ENCODE measurements at places on chromosomes 12 and 14.

- no peak for DNase-seq
Observed at GRCh38 chr14:106605548-106606448, 1079.4 kb downstream of the TMEM121 start.

DNA sequence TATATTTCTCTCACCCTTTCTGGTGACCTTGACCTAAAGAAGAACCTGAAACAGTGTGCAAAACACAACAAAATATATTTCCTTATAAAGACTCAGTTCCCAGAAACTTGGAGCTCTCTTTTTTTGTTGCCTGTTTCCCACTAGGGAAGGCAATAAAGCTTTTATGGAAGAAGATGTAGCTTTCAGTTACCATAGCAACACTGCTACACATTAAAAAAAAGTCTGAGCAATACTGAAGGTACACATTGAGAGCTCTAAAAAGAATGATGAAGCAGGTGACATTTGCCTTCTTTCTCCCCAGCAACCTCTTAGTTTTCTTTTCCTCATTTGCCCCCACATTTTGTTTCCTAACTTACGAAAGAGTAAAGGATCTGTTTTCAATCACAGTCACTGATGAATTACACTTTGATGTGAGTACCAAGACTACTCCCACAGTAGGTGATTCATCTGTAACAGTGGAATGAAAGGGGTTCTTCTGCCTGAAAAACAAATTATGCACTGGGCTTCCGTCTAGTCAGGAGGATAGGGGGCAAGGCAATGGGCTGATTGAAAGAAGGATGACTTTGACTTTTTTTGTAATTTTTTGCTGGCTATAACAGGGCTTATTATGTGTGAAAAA is 1.1 kb upstream of the CATSPERB start:
- no peak for DNase-seq

- DNase-seq = no peak
Observed at GRCh38 chr12:41919048-41919447, 225.6 kb downstream of the GXYLT1 start.

GRCh38 chr12:105748806-105749600 is 389.8 kb downstream of the NUAK1 start:
- DNase-seq = no peak

DNA sequence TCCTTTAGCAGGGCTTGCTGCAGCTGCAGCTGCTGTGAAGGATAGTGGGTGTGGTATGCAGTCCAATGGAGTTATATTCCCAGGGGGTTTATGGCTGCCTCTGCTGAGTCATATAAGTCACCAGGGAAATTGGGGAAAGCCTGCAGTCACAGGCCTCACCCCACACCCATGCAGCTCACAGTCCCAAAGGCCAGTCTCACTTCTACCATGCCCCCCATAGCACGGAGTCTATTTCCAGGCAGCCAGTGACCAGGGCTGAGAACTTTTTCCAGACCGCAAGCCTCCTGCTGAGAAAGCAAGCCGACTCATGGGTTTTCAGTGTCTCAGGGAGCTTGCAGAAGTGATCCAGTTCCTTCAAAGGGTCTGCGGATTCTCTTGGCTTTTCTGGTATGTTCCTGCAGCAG is 322.4 kb upstream of the CLEC14A start:
- DNase-seq = no peak

DNA sequence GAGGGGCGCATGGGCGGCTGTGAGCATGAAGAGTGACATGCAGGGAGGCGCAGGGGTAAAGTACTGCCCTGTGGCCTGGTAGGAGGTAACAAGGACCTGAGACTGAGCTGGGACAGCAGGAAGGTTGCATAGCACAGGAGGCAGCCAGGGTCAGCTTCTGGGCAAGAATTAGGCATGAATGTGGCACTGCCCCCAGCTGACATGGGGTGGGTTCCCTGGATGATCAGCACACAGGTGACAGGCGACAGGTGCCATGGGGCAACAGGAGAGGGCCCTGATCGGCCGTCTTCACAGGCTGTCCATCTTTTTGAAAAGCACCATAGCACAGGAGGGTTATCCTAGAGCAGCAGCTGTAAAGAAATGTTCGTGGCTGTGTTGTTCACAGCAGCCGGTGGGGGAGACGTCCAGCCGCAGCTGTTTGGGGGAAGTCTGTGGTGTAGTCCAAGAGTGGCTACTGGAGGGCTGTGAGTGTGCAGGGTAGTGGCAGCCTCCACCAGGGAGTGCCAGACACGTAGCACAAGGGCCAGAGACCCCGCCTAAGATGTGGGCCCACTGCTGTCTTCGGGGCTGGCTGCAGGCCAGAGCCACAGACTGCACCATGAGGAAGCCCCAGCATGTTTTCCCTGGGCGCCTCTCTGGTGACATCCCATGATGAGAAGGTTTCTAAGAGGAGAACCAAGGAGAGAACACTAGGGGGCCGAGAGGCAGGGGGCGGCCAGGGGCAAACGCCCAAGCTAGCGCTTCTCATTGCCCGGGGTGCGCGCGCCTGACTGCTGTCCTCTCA is 8.4 kb downstream of the CLBA1 start:
- DNase-seq = no peak

DNA sequence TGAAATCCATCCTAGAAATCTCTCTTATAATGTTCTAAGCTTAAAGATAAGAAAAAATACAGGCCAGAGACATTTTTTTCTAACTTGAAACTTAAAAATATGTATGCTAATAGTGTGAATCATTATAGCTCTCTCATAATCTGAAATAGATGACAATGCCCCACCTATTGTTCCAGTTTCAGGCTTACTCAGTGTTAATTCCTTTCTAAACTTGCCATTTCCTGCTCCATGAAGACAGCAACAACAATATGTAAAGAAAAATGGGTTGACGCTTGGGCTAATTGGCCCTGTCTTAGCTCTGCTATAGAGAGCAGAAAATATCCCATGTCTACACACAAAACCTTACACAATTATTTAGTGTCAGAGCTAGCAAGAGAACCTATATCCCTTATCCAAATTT is 37.1 kb downstream of the LMO3 start:
- DNase-seq = no peak

Measured in NCI-H1092 treated with DMSO at 0.1 percent for 48 hours (cell line).